Stimulated activated CD4-positive, alpha-beta T cell treated with anti-CD3 and anti-CD28 coated beads, Interleukin-15, amount 100 ng/mL, for 48 hours (primary cell): ENCODE measurements at places on chromosomes 1 and 21.

- DNase-seq = no peak
These were observed 6.1 kb downstream of the CAPZA1 start for GRCh38 chr1:112625696-112626095.

DNA sequence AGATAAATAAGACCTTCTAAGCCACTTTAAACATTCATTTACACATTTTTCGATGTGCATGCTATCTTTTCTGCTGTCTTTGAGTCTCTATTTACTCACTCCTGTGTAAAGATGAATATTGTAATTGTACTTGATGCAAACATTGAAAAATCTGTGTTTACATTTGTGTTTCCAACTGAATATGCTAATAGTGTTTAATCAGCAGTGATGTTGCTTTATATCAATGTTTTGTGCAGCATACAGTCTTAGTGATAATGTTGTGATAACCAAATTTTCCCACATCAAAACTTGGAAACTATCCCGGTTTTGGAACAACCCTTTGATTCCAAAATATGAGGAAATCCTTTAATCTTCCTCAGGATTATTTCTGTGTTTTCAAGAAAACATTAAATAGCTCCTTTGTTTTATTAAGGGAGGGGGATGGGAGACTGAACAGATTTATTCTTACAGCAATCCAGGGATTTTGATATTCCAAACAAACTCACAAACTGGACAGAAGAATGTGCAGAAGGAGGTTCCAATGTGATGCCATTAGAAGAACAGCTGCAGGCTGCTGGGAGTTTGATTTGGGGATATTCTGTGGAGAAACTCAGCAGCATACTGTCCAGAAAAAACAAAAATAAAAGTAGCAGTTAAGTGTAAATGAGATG is 248.0 kb downstream of the S1PR1 start:
- DNase-seq = no peak

DNA sequence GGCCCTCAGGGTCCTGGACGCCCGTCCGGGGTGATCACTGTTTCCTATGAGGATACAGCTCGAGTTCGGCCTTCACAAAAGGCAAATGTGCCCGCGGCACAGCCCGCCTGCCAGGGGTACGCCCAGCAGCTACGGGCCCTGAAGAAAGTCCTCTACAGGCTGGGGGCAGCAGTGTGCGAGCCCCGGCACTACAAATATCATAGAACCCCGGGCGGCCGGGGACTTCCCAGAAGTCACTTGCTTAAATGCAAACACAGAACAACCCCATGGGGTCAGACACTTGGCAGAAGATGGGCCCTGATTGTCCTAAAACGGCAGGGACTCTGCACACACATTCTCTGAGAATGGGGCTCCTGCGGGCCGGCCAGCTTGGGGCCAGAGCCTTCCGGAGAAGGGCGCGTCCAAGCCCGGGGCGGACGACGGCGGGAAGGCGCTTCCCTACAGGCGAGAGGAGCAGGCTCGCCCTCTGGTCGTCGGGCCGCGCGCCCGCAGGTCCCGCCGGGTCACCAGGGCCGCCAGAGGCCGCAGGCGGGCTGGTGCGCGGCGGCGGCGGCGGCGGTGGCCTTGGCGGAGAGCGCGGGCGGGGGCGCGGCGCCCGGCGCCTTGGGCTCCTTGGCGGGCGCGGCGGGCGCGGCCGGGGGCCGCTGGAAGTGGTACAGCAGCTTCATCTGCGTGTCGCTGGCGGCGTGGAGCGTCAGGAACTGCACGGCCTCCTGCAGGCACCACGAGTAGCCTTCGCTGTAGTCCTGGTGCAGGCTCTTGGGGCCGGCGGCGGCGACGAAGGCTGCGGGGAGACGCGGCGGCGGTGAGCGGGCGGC is 888 bp downstream of the HES5 start:
- DNase-seq = no peak

GRCh38 chr1:186974774-186975181 is 146.0 kb downstream of the PLA2G4A start:
- DNase-seq = no peak

GRCh38 chr1:198623752-198624647 is 14.8 kb upstream of the PTPRC start:
- no peak for DNase-seq

GRCh38 chr1:82704393-82704792 is 903.7 kb downstream of the ADGRL2 start:
- no peak for DNase-seq

DNA sequence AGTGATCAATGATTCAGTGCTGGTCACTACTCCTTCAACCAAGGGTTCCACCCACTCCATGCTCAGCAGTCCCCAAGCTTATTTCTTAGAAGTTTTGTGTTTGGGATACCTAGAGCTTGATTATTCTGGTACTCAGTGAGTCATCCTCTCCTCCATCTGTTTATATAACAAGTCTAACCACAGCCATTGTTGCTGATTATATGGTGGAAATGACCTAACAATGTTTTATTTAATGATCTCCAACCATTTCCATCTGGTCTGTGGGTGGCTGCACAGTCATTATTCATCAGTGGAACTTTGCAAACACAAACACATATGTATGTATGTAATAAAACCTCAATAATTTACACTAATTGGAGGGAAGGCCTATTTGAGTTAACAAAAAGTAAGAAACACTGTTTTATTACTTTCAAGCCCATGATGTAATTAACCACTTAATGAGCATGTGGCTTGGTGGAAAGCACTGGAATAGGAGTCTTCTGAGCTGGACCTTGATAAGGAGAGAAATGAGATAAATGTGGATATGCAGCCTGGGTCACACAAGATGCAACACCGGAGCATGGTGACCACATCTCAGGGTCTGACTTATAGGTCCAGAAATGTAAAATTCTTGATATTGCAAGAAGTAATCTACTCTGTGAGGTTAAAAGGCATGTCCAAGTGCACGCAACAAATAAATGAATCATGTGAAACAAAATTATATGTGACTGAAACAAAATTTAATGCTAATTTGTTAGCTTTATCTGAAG is 99.0 kb upstream of the WLS start:
- DNase-seq = no peak

DNA sequence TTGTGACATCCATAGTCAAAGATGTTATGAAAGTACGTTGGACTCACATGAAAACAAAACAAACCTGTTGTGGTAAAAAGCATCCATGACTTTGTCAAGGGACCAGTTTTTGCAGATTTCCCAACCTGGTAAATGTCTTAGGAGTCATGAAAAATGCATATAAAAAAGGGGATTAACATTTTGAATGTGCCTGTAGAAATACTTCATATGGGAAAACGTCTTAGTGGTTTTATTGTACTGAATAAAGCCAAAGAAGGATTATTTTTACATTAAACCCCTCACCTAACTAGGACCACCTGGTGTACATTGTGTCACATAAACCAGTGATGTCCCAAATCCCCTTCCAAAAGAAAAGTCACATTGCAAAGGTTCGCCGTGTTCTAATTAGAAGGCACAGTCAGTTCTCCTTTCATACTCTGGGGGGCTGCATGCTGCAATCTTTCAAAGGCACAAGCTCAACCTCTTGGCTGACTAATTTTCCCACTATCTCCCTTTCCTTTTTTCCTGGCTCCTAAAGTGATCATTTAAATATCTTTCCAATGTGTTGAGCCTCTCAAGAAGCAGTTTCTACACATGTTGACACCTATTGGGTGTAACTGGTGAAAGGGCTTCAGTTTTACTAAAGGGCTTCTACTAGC is 119.8 kb upstream of the SPAG17 start:
- DNase-seq = no peak

DNA sequence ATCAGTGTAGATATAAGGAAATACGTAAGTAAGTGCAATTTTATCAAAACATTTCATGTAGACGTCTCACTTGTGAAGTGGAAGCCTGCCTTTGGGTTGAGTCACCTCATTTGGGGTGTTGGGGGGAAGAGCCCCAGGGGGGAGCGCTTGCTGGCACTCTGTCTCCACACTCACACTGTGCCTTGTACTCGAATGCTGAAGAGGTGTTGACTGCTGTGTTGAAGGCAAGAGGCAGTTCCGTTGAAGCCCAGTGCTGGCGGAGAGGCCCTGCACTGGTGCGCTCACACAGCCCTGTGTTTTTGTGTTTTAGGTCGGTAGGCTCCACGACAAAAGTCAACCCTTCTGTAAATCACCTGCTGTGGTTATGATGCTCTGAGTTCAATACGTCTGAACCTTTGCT is 131.9 kb upstream of the COL6A1 start:
- DNase-seq = no peak

DNA sequence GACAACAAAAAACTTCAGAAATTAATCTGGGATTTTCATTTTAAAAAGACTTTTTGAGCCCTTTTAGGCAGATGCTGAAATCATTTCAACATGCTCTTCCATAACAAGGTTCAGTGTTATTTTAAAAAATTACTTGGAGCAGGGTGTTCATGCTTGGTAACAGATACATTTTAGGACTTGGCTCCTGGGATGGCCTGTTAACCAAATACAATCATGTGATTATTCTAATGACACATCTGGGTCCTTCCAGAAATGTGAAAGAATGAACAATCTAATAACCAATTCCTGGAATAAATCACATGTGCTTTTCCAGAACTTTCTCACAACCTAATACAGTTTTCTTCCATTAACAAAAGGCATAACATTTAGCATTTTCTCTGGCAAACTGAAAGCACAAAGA is 379.8 kb upstream of the RUNX1 start:
- no peak for DNase-seq

DNA sequence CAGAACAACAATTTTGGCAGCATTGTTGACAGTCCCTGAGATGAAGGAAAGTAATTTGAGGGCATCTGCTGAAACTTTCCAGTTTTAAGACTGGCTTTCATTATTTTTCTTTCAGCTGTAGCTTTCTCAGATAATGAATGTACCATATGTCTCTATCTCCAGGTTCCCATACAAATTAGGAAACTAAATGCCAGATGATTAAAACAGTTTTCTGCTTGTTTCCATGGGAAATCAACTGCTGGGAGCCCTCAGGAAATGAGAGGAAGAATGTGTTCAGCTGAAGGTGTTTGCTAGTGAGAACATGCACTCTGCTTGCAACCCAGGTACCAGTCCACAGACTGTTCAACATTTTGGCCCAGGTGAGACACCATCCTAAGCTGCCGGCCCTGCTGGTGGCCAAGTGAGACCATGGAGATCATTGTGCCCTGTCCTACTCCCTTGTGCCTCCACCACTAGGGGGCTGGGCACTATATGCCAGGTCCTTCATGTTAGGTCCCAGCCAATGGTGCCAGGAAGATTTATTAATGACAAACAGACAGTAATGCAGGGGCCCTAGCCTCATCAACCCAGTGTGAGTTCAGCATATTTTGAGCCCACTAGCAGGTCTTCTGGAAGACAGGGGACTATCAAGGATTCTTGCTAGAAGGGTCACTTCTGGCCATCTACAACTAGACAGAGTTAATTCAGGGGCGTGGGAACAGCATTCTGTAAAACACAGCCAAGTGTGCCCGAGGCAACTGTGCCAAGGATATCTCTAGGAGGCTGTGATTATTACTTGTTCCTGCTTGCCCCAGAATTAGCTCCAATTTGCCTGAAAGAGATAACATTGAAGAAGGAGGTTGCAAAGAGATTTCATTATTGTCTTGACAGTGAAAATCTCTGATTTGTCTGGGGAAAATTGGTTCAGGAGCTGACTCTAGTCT is 17.0 kb upstream of the LRRC8C start:
- no peak for DNase-seq

DNA sequence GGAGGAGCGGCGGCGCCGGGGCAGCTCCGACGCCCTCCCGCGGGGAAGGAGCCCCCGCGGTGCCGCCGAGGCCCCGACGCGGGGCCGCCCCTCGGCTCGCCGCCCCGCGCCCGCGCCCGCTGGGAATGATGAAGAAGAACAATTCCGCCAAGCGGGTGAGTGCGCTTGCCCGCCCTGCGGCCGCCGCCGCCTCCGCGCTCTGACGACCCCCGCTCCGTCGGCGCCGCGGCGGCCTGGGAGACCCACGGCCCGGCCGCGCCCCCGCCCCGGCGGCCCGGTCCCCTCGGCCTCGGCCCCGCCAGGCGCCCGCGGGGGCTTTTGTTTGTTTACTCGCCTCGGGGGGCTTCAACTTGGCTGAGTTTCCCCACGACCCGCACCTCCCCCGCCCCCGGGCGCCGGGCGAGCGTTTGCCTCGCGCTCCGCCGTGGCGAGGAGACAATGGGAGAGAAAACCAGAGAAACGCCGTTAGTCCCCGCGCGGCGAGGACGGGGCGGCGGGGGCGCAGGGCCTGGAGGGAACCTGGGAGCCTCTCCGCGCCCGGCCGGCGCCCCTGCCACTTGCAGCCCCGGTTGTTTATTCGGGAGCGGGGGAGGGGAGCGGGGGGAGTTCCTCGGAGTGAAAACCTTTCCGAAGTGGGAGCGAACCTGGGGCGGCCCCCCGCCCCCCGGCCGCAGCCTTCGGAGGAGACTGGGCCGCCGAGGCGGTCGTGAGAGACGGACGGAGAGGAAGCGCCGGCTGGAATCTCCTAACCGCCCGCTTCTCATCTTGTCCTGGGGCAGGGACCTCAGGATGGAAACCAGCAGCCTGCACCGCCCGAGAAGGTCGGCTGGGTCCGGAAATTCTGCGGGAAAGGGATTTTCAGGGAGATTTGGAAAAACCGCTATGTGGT is 661 bp downstream of the PLEKHO1 start:
- no peak for DNase-seq

GRCh38 chr1:201254625-201255478 is 28.5 kb upstream of the PKP1 start:
- DNase-seq = peak; percentile 43

DNA sequence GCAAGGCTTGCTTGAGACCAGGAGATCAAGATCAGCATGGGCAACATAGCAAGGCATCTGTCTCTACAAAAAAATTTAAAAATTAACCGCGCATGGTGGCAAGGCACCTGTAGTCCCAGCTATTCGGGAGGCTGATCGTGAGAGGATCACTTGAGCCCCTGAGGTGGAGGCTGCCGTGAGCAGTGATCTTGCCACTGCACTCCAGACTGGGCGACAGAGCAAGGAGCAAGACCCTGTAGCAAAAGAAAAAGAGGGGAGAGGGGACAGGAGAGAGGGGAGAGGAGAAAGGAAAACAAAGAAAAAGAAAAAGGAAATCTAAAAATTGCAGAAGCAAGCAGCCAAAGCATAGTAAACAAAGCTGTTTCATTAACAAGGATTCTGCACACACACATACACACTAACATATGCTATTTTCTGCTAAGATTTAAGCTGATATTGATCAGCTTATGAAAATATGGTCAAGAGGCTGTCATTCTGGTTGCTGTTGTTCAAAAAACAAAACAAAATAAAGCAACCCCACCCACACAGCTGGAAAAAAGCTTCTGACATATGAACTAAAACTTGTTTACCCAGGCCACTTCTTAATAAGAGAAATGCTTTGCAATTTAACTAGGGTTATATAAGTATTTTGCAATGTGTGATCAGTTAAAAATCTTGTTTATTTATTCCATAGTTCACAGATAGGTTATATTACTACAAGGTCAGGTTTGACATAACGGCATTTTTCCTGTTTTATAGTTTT is 1.8 kb downstream of the ARNT start:
- no peak for DNase-seq

DNA sequence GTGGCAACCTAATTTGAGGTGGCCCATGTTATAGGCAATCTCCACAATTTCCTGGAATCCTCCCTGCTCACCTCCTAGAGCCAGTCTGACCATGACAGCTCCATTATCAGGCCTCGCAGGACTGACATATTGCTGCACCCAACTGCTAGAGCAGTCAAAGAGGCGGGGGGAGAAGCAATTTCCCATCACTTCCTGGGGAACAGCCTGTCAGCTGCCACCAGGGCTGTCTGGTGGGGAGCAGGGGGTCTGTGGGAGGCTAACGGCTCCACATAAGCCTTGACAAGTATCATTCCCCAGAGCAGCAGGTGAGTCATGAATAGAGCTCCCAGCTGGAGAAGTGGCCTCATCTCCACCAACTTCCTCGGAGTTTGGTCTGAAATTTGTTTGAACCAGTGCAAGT is 322.9 kb downstream of the MATN1 start:
- DNase-seq = no peak

GRCh38 chr1:56266359-56266758 is 313.0 kb downstream of the PLPP3 start:
- no peak for DNase-seq
